ENCODE measurements at places on chromosomes 3 and 15.
A peak's percentile ranks its signal among the peaks of the same experiment; 100 is the strongest.

- DNase-seq, result no peak
Measured at GRCh38 chr15:45105586-45105985, 8.4 kb downstream of the DUOX2 start.

DNA sequence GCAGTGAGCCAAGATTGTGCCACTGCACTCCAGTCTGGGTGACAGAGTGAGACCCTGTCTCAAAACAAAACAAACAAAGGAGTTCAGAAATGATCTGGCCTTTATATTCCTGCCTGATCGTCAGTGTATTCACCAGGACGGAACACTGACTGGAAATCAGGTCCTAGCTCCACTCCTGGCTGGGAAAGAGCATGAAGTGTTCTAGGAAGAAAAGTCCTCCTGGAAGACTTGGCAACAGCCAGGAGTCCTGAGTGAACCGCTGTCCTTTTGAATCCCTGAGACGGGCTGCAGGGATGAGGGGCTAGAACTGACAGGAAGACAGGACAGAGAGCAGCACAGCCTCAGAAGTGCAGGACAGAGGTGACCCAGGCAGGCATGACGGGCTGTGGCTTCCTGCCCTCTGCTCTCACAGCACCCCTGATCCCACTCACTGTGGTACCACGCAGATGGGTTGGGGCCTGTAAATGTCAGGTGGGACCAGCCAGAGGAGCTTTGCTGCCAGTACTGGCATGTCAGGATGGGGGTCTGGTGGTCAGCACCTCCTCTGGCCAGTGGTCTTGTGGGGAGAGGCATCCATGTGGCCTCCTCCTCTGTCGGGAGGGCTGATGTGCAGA lies 23.5 kb downstream of the FAN1 start:
- no peak for DNase-seq

GRCh38 chr15:39593656-39594445 lies 13.0 kb downstream of the THBS1 start:
- DNase-seq, result peak; percentile 43

- no peak for DNase-seq
Measured at GRCh38 chr15:74200871-74201419, 1.6 kb downstream of the STRA6 start.

- no peak for DNase-seq
Measured at GRCh38 chr3:127787071-127787490, 35.2 kb downstream of the MGLL start.

GRCh38 chr15:66833803-66834202 lies 131.8 kb downstream of the SMAD6 start:
- no peak for DNase-seq

DNA sequence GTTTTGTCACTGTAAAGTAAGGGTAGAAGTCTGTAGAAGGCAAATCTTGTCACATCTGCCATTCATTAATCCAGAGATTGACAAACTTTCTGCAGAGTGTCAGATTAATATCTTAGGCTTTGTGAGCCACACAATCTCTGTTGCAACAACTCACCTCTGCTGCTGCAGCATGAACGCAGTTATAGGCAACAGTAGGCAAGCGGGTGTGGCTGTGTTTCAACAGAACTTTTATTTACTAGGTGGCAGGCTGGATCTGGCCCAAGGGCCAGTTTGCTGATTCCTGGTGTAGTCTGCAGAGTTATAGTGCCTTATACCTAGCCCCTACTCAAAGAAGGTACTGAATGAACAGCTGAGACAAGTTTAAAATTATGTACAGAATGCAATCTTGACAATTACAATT lies 396.7 kb downstream of the FOXP1 start:
- no peak for DNase-seq

DNA sequence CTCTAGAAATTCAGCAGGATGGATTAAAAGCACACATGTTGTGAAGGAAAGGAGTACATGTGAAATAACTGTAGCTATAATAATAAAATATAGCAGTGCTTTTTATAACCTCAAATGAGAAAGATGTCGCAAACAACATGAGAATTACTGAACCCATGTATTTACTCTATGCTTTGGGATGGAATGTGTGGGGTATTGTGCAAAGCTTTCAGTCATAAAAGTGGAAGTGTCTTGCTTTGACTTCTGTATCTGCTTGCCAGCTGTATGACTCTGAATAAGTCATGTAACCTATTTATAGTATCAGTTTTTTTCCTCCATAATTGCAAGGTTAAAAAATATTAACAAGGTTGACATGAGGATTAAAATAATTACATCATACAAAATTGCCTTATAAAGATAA lies 519.3 kb upstream of the CADM2 start:
- no peak for DNase-seq

DNA sequence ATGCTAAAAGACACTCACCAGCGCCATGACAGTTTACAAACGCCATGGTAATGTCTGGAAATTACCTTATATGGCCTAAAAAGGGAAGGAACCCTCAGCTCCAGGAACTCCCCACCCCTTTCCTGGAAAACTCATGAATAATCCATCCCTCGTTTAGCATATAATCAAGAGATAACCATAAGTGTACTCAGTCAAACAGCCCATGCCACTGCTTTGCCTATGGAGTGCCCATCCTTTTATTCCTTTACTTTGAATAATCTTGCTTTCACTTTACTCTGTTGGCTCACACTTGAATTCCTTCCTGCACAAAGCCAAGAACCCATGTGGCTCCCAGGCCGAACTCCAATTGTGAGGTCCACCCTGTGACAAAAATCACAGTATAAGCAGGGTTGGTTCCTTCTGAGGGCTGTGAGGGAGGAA lies 19.1 kb upstream of the FSTL1 start:
- no peak for DNase-seq

DNA sequence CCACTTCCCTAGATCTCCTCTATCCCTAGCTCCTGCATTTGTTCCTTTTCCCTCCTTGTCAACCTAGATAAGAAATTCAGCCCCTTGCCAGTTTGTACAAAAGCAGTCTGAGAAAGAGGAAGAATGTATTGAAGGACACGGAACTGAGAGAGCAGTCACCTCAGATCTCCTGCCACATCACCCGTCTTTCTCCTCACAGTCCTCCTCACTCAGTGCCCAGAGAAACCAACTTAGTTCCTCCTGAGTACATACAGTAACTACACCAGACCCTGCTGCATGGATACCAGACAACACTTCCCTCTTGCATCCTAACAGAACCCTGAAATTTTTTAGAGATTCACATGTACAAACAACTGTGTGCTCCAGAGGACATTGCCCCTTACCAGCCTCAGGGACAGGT lies 563.6 kb upstream of the ADAMTS9 start:
- no peak for DNase-seq

DNA sequence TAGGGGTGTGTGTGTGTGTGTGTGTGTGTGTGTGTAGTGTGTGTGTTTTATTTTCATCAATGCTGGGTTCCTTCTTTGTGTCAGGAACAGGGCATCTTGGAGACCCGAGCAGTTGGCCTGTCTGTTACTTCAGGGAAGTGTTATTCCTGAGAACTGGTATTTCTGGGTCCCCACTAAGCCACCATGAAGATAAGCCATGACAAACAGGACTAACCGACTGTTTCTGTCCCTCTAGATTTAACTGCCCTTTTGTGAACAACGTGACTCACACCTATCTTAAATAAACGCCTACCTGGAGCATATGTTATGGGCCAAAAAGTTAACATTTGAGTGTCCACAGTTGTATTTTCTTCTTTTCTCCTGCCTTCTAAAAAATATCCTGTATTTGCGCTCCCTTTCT lies 19.5 kb downstream of the SIDT1 start:
- no peak for DNase-seq

- no peak for DNase-seq
Measured at GRCh38 chr3:52620580-52620979, 65.1 kb downstream of the PBRM1 start.

DNA sequence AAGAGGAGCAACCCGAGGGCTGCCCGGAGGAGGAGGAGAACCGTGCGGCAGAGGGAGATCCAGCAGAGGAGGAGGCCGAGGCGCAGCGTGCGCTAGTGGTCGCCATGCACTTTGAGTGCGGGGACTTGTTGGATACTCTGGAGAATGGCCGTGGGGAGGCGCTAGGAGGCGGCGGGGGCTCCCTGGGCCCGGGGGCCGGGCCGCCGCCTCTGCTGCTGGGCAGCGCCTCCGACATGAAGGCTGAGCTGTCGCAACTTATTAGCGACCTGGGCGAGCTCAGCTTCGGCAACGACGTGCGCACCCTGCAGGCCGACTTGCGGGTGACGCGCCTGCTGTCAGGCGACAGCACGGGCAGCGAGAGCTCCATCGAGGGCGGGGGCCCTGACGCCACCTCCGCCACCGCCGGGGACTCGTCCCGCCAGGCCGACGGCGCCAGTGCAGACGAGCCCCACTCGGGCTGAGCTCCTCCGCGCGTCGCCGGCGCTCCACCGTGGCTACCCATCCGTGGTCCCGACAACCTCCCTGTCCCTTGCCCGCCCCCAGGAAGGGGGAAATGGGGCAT lies 2.0 kb downstream of the FAM43A start:
- peak; percentile 60 for DNase-seq

GRCh38 chr3:38957296-38957695 lies 94.4 kb downstream of the SCN11A start:
- no peak for DNase-seq

DNA sequence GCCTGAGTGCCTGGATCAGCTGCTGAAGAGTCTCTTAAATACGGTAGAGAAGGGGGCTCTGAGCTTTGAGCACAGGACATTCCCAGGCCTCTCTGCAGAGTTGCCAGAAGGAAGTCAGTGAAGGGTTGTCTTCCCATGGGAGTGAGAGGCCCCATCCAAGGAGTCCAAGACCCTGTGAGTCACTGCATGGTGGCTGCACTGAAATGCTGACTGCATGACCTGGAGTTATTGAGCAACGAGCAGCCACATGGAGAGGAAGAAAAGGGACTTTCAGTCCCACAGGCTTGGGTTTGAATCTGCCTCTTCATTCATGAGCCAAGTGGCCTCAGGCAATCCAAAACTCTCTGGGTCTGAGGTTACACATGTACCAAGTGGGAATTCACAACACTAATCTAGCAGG lies 69.6 kb upstream of the RASGRF1 start:
- DNase-seq, result no peak

- DNase-seq, result no peak
Measured at GRCh38 chr3:71949442-71949841, 164.5 kb upstream of the PROK2 start.

DNA sequence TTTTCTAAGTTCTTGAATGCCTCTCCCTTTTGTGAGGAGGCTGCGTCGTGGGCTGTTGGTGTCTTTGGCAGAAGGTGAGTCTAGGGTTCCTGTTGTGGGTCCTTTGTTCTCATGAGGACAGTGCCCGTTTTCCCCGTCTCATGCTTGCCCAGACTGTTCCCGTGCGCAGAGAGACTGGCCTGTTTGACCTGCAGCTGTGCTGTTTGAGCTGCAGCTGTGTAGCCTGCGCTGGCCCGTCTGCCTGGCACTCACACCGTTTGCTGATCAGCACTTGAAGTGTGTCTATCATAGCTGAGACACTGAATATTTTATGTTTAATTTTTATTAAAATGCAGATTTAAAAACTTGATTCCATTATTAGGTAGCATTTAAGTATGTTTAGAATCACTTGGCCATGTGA lies 9.9 kb downstream of the GOLGA6L2 start:
- no peak for DNase-seq

GRCh38 chr3:98560911-98561310 lies 29.1 kb downstream of the GPR15 start:
- DNase-seq, result no peak

DNA sequence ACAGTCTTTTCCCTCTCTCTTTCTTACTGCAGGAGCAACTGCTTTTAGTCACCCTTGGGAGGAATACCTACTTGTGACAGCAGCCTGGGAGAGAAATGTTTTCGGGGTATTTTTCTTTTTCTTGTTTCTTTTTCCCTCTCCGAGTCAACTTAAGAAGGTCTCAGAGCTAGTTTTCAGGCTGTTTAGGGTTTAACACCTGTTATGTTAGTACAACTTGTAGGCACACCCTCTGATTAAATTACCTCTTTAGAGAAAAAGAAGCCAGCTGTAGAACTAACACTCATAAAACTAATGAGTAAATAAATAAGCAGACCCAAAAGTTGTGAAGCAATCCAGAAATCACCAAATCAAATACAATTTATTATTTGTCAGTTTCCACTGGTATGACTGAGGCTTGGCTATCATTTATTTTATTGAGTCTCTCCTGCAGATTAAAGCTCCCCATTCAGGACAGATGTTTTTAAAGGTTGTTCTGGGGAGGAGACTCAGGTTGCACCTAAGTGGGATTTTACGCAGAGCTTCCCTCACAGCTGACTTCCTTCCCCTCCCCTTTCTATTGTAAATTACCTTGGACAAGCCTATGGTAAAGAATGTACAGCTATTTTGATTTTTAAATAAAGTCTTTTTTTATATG lies 112.5 kb downstream of the FOXB1 start:
- no peak for DNase-seq

- no peak for DNase-seq
Measured at GRCh38 chr3:116445990-116446389, 703 bp upstream of the LSAMP start.

GRCh38 chr3:195133462-195133861 lies 137.5 kb downstream of the XXYLT1 start:
- DNase-seq, result peak; percentile 50

Data from CD4-positive, alpha-beta memory T cell (primary cell).